ENCODE measurements at places on chromosomes 2 and 18. TPM values are rescaled to one million over a fixed set of nuclear protein-coding genes. Genes with fewer than 3 reads are reported as not detected.

GRCh38 chr18:48780201-48780912 is 170.4 kb downstream of the SMAD7 start:
- no peak for DNase-seq

- DNase-seq: peak; percentile 18
Measured at GRCh38 chr2:174553811-174554493, 43.7 kb downstream of the WIPF1 start.

- no peak for DNase-seq
Measured at GRCh38 chr2:170514140-170514539, 201.0 kb upstream of the SP5 start.

GRCh38 chr2:106284255-106284654 is 90.2 kb upstream of the UXS1 start:
- DNase-seq: no peak

GRCh38 chr2:207073801-207074678 is 91.7 kb downstream of the KLF7 start:
- DNase-seq: no peak

GRCh38 chr2:69755862-69756467 is 14.0 kb downstream of the ANXA4 start:
- DNase-seq: no peak

Gene POTEJ
- total RNA-seq: not detected

- no peak for DNase-seq
Measured at GRCh38 chr2:191933307-191934105, 86.6 kb upstream of the CAVIN2 start.

GRCh38 chr2:64454386-64455332 is 697 bp downstream of the LGALSL start:
- DNase-seq: peak; percentile 22

DNA sequence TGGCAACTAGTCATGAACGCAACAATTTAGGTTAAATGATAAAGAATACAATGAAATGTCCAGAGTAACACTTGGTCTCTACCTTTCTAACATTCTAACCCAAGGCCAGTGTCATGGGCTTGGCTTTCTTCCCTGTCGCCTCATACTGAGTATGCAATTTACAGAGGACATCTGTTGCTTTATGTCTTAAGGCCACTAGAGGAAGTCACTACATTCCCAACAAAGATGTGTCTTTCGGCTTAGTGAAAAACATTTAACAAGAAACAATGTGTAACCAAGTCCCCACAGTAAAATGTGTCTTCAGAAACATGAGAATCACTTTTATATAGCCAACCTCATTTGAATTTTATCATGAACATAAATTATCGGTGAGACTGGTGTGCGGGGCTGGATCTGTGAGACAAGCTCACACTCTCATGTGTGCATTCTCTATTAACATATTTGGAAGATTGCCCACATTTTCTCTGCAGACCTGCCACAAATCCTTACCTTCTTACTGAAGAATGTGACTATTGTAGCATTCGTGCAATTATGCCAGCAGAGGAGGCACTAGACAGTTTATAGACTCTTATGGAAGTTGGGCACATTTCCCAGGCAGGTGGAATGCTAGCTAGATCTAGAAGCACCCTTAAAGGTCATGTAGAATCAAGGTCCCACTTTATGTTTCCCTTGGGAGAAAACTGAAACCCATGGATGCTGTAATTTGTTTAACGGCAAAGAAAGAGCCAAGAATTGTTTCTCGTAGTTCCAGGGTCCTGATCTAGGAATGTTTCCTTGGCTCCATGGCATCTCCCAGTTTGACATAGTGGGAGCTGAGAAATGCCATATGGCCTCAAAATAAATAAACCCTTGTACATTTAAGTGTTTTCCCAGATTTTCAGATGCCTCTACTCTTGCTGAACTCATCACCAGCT is 101.8 kb downstream of the CD226 start:
- no peak for DNase-seq

Gene ALPG
- total RNA-seq: not detected

- no peak for DNase-seq
Measured at GRCh38 chr2:203175371-203175770, 63.4 kb upstream of the CYP20A1 start.

DNA sequence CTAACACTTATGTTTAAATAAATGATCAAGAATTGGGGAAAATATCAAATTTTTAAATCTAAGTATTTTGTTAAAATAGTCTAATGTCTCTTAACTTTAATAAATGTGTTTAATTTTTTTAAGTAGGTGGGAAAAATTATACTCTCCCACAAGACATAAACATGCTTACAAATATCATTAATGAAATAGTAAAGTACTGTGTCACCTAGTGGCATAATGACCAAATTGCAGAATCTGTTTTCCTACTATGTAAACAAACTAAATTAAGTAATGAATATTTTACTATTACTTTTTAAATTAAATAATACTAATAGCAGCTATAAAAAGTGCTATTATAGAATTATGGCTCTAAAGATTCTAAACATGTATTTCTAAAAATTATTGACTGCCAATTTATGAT is 52.0 kb upstream of the CHAC2 start:
- DNase-seq: no peak

- no peak for DNase-seq
Measured at GRCh38 chr18:36543030-36543429, 245.5 kb downstream of the FHOD3 start.

Gene OR6B3
- total RNA-seq: not detected

GRCh38 chr2:31314761-31315160 is 80.8 kb downstream of the EHD3 start:
- no peak for DNase-seq

GRCh38 chr2:224722770-224723169 is 6.6 kb upstream of the CCDC195 start:
- DNase-seq: no peak

Gene IL36A
- not detected for total RNA-seq

Measured in CD8-positive, alpha-beta memory T cell (primary cell).